ENCODE measurements at places on chromosomes 13 and 19.
A peak's percentile ranks its signal among the peaks of the same experiment; 100 is the strongest.

DNA sequence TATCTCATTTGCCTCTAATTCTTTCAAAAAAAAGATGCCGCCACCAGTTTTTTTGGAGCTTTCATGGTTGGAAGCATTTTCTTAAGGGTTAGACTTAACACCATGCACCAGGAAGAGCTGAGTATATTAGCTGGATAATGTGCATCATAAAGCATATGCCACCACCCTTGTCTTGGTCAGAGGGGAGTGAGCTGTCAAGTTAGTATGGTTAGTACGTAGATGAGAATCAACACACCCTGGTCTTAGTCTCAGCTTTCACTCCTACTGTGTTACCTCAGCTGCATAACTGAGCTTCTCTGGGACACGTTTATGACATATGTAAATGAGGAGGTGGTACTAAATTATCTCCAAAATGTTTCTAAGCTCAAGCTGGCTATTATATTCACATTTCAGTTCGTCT, 415.6 kb downstream of the DCT start:
- DNase-seq: no peak

DNA sequence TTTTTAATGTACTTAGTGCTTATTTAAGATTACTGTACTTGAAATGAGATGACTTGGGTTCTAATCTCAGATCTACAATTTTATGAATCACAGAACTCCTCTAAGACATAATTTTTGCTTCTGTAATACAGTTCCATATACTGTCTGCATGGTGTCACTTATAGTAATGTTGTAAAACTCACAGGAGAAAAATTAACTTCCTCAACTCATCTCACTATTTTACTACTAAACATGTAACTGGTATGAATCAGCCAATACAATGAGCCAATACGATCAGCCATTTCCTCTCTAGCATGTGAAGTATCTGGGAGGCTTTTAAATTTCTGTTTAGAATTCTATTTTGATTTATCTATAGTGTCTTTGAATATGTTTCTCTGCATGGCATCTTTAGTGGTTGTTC, 85.3 kb downstream of the NHLRC3 start:
- no peak for DNase-seq

- DNase-seq: peak; percentile 41
Measured at GRCh38 chr13:49669735-49670309, 21.5 kb downstream of the EBPL start.

DNA sequence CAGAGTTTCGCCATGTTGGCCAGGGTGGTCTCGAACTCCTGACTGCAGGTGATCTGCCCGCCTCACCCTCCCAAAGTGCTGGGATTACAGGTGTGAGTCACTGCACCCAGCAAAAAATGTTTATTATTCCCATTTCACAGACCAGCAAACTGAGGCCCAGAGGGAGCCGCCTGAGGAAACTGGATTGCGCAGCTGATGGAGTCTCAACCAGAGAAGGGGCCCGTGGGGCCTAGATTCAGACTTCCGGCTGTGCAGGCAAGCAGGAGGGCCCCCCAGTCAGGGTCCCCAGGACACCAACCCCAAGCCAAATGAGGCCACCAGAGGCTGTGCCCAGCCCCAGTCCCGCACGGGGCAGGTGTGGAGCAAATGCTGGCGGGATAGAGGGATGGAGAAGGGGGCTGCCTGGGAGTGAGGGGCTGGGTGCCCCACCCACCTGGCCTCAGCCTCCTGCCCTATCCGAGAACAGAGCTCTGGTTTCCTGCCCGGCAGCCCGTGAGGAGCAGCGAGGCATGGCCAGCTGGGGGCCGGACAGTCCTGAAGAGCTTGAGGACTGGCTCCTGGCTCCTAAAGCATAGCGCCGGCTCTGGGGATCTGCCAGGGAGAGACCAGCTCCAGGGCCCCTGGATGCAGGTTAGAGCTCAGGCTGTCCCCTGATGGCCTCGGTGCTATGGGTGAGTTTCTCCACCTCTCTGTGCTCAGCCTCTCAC, 22.0 kb downstream of the MISP start:
- no peak for DNase-seq

GRCh38 chr13:20331419-20331818, 99.3 kb upstream of the GJB6 start:
- DNase-seq: no peak

DNA sequence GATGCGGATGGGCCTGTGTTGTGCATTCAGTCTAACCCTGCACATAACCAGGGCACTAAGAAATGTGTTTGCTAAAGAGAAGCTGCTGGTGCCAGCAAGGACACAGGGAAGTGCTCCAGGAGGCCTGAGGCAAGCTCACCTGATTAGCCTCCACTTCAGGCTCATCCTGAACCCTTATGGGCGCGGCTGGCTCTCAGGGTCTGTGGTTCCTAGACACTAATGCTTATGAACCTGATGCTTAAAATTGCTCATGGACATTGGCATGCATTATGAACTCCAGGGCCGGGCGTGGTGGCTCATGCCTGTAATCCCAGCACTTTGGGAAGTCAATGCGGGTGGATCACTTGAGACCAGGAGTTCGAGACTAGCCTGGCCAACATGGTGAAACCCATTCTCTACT, 34.3 kb downstream of the SERP2 start:
- DNase-seq: no peak

GRCh38 chr19:1836458-1837221, 11.6 kb downstream of the REXO1 start:
- no peak for DNase-seq

- DNase-seq: no peak
Measured at GRCh38 chr13:60066226-60066625, 97.5 kb downstream of the DIAPH3 start.

GRCh38 chr13:46577696-46578589, 25.0 kb downstream of the LRCH1 start:
- no peak for DNase-seq

- no peak for DNase-seq
Measured at GRCh38 chr19:1312767-1313694, 27.4 kb downstream of the EFNA2 start.

- no peak for DNase-seq
Measured at GRCh38 chr19:55566823-55567222, 13.8 kb downstream of the ZNF579 start.

DNA sequence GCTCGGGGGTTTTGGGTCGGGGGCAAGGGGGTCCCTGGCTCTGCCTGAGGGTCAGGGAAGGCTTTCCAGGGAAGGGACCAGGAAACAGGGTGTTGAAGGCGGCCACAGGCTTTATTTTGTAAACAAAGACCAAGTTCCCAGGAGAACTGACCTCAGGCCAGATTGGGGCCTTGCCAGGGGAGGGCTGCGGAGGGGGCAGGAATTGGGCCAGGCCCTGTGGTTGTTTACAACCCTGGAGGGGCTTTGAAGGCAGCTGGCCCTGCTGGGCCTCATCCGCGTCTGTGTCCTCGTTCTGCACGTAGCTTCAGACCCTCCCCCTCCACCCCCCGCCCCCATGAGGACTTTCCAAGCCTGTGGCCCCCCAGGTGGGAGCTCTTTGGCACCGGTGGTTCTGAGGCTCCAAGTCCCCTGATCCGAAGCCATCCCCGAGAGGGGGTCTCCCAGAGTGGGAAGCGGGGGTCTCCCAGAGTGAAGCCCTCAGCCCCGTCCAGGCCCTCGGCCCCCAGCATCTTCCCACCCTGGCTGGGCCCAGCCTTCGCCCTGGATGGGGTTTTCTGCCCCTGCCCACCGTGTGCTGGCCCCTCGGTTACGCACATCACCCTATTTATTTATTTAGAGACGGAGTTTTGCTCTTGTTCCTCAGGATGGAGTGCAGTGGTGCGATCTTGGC, 13.5 kb upstream of the BSG start:
- DNase-seq: no peak

DNA sequence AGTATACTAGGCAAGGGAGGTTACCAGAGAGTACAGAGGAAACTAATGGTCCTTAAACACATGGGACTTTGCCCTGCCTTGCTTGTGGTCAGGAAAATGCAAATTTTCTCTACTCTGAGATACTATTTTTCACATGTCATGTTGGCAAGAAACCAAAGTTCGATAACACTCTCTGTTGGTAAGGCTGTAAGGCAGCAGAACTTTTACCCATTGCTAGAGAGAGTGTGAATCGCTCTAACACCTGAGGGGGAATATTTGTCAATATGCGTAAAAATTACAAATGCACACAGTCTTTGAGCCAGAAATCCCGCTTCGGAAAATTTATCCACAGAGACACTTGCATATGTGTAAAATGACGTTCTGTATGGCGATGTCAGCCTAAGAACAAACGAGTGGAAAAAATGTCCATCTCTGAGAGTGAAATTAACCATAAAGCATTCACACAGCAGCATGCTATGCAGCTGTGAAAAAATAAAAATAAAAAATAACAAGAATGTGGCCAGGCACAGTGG, 9.5 kb upstream of the RFX1 start:
- no peak for DNase-seq

GRCh38 chr19:33794683-33795369, 1.8 kb upstream of the KCTD15 start:
- peak; percentile 26 for DNase-seq

DNA sequence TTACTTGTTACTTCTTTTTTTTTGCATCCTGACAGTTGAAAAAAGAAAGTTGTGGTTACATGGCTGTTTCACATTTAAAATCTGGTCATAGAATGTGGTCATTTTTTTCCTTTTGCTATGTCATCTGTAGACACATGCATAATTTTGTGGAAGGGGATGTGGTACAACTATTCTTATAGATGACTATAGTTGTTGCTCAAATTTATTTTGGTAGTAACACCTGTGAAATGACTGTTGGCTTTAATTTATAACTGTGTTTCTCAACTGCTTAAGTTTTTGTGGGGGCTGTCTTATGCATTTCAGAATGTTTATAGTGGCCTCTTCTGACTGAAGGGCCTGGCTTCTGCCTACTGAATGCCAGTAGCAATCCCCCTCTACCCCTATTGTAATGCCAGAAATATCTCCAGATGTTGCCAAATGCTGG, 130.5 kb downstream of the PAN3 start:
- no peak for DNase-seq

DNA sequence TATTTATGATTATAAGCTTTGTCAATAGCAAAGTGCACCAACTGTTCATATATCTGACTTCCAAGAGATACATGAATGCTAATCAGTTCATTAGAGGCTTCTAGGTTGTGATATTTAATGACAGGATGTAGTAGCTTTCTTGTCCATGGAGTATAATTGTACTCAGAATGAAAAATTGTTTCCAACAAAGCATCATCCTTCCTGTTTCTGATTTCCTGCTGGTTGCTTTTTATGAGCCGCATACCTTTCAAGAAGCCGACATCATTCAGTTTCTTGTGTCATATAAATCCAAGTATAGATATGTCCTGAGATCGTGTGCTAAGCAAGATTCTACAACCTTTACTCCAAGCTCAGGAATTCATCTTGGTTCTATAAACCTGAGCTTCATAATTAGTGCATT, 326.6 kb downstream of the DIAPH3 start:
- no peak for DNase-seq

- DNase-seq: no peak
Measured at GRCh38 chr13:43666403-43666802, 120.4 kb downstream of the ENOX1 start.

DNA sequence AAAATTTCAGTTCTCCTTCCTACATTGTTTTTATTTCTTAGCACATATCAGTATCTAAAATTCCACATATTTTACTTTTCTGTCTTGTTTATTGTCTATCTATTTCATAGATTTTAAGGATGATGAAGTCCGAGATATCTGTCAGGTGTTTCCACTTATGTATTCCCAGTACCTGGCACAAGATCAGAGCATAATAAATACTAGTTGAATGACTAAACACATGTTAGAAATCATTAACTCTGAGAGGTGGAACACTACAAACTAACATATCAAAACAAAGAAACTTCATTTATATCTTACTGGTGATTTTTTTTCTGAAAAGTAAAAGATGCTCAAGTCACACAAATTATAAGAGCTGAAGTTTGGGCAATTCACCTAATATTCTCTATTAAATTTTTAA, 1208.3 kb downstream of the PCDH9 start:
- no peak for DNase-seq

- DNase-seq: peak; percentile 79
Measured at GRCh38 chr19:34926685-34927375, at the start of gene ZNF30. Gene ZNF30 (plus strand): TSS chr19:34926903. CDS start chr19:34929948, 3,045 bp downstream.

DNA sequence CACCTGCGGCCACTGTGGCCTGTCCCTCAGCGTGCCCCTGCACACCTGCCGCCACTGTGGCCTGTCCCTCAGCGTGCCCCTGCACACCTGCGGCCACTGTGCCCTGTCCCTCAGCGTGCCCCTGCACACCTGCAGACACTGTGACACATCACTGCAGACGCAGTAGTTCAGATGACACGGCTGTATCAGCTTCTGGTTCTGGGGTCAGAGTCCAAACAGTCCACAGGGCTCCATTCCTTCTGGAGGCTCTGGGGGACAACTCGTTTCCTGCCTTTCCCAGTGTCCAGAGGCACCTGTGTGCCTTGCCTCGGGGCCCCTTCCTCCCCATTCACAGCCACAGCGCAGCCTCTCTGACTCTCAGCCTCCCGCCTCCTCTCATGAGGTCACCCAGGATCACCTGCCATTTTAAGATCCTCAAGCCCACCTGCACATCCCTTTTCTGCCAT, 5.5 kb downstream of the SF3A2 start:
- no peak for DNase-seq

DNA sequence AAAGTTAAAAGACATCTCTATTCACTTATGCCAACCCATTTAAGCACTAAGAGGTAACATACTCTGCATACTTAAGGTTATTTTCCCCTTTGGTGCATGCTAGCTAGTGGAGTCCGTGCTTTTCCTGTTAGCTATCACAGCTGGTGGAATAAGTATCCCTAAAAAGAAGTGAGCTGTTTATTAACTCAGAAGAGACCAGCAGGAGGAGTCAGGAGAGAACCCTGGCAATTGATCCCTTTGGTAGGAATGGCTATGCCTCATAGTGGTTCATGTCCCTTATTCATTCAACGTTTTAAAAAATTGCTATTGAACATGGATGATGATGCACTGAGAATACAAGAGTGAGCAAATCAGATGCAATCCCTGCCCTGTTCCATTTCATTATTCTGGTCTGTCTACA, 12.4 kb upstream of the NEK5 start:
- DNase-seq: no peak

GRCh38 chr19:5824751-5825150, 14.8 kb downstream of the FUT6 start:
- no peak for DNase-seq

GRCh38 chr19:31276831-31277230, 72.4 kb downstream of the TSHZ3 start:
- DNase-seq: no peak

DNA sequence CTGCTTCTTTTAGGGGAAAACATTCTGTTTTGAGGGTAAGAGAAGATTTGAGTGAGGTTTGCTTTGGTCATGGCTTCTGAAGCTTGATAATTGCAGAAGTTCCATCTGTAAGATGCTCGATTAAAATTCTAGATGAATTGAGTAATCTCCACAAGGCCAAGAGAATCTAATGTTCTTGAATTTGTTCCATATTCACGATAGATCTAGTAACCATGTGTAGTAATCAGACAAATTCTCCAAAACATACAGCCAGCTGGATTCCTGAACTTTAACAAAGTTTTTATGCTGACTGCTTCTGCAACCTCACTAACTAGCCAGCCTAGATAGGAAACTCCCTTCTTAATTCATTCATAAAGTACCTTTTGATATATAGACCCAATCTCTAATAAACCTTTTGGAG, 92.7 kb downstream of the COL4A2 start:
- DNase-seq: no peak

GRCh38 chr13:23656637-23657371, 86.6 kb downstream of the TNFRSF19 start:
- no peak for DNase-seq

GRCh38 chr19:10749435-10750384, 31.8 kb downstream of the DNM2 start:
- DNase-seq: no peak

- DNase-seq: no peak
Measured at GRCh38 chr19:23956051-23956450, 41.4 kb downstream of the ZNF726 start.
